Right renal pelvis (tissue), 4 donors: ENCODE measurements at places on chromosomes 3 and 15. TPM values are rescaled to one million over a fixed set of nuclear protein-coding genes. Genes with fewer than 3 reads are reported as not detected.

- DNase-seq = no peak
Observed at GRCh38 chr3:65595222-65596028, 443.3 kb downstream of the MAGI1 start.

DNA sequence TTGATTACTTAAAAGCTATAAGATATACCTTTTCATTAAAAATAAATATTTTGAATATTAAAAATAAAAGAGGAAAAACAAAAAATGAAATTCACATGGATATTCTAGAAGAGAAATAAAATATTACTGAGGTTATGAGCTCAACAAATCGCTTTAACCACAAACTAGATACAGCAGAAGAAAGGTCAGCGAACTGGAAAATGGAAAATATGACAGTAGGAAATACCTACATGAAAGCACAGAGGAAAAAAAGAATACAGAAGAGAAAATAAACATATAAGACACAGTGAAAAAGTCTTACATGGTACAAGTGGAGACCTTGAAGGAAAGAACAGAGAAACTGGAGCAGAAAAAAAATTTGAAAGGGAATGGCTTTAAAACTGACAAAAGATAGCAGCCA, 33.2 kb downstream of the SCAPER start:
- no peak for DNase-seq

- DNase-seq = no peak
Observed at GRCh38 chr3:185815391-185816282, 9.2 kb downstream of the IGF2BP2 start.

GRCh38 chr3:153093629-153094028, 68.4 kb upstream of the RAP2B start:
- no peak for DNase-seq

DNA sequence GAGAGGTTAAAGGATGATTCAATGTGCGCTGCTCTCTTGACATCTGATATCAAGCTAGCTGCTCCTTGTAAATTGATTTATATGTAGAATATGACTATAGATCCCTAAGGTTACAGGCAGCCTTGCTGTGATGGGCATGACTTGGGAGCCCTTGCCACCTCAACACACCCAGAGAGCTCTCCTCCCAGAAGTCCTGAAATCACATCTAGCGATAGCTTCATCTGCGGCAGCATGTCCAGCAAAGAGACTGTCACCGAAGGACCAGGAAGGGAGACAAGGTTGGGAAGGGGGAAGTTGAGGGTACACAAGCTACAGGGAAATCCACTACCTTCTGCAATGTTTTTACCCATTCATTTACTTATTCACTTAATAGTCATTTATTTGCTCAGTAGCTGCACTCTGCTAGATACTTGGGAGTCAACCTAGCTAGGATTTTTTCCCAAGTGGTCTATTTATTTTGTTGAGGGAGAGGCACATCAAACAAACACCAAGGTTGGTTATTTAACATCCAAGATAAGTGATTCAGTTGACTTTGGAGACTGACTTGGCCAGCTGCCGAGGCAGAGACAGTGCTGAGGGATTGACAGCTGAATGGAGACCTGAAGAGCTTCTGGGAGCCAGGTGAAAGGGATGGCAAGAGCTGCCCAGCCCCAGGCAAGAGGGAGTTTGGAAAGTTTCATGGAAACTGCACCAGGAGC, 205.8 kb upstream of the IL12A start:
- DNase-seq = no peak

Gene UBA3
- 82.5 TPM for polyA plus RNA-seq

GRCh38 chr3:175554801-175555200, 695.7 kb downstream of the NAALADL2 start:
- DNase-seq = no peak

GRCh38 chr3:24802614-24803013, 308.0 kb upstream of the THRB start:
- no peak for DNase-seq

DNA sequence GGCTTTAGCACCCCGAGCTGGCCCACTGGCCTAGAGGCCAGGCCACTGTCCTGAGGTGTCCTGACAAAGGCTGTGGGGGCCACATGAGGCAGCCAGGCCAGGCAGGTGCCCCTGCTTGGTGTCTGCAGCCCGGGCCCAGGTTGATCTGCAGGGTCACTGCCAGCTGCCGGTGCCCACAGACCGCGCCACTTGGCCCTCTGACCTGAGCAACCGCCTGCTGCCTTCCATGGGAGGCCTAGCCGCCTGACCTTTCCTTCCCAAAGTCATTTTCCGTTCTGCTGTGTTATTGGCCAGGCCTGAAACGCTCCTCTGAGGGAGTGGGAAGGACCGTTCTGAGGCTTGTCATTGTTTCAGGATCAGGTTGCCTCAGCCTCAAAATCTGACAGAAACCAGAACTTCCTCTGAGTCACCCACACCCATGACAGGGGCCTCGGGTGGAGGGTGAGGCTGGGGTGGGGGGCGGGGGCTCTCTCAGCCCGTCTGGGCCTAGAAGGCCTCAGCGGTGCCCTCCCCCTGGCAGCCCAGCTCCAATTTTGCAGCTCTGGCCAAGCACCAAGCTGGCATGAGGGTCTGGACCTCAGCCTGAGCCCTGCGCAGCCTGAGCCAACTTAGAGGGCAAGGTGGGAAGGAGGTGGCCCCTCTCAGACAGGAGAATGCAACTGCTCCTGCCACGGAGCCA, 140.7 kb upstream of the MEF2A start:
- no peak for DNase-seq

GRCh38 chr3:31504230-31504629, 28.5 kb upstream of the STT3B start:
- DNase-seq = no peak

Gene TF
- polyA plus RNA-seq = 2.6 TPM

GRCh38 chr15:58159827-58160386, 21.7 kb downstream of the AQP9 start:
- DNase-seq = no peak

Gene MYEF2
- polyA plus RNA-seq = 92.7 TPM

Gene PLA1A
- polyA plus RNA-seq = 8.2 TPM

Gene CHRM5
- 0.17 TPM for polyA plus RNA-seq

GRCh38 chr3:193641440-193641775, 48.4 kb downstream of the OPA1 start:
- DNase-seq = no peak

- no peak for DNase-seq
Observed at GRCh38 chr15:70156671-70157271, 59.1 kb upstream of the TLE3 start.

GRCh38 chr3:25489858-25490593, 62.0 kb downstream of the RARB start:
- DNase-seq = no peak

GRCh38 chr15:81504170-81504905, 130.3 kb upstream of the TMC3 start:
- DNase-seq = no peak

- no peak for DNase-seq
Observed at GRCh38 chr3:25831578-25831977, 41.7 kb downstream of the OXSM start.

DNA sequence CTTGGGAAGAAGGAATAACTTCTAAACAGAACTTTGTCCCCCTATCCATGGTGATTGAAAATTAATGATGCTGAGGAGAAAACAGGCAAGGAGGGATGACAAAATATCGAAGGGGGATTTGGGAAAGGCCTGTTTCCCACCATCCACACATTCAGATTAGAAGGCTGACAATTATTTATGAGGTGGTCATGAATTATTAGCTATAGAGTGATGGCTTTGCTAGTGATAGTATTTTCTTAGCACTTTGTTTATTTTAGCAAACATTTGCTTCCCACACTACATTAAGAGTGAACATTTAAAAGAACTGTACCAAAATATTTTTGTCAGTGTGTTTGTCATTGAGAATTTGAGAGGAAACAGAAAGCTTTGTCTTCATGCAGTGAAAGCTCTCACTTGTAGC, 172.6 kb upstream of the PDZRN3 start:
- no peak for DNase-seq

GRCh38 chr3:139689122-139689521, 11.3 kb upstream of the NMNAT3 start:
- DNase-seq = no peak

DNA sequence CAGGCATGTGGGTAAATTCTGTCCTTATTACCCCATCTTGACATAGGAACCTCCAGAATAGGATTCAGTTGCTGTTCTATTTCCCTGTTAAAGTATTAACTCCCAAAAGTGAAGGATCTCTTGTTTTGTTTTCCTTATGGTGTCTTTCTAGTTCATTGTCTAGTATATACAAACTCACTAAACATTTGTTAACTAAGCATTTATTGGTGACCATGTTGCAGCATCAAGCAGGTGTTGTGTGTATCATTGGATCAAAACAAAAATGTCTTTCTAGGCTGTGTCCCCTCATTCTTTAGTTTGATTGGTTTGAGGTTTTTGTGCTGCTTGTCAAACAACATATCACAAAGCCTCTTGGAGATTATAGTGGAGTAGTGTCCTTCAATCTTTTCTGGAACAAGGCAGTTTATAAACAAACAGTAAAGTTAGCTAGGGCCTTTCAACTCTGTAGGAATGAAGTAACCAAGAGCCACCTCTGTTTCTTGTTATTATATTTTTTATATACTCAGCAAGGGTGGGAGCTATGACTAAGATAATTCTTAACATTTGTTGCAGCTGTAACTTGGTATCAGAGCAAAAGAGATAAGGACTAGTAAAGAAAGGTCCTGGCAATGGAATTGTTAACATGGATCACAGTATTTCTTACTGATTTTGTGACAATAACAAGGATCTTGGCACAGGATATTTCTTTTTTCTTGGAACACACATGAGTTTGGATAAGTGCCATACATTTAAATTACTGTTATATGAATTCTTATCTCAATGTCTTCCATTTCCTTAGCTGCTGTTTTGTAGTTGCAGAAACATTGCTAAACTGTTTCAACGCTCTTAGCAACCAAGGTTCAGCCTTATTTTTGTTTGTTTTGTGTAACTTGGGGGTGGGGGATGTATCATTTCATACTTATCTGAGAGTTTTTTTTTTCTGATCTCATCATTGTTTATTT, 49.3 kb downstream of the TMOD3 start:
- DNase-seq = peak; percentile 54

Gene GOLGA8Q
- 1.1 TPM for polyA plus RNA-seq

GRCh38 chr3:52318186-52318816, 2.2 kb downstream of the DNAH1 start:
- no peak for DNase-seq

DNA sequence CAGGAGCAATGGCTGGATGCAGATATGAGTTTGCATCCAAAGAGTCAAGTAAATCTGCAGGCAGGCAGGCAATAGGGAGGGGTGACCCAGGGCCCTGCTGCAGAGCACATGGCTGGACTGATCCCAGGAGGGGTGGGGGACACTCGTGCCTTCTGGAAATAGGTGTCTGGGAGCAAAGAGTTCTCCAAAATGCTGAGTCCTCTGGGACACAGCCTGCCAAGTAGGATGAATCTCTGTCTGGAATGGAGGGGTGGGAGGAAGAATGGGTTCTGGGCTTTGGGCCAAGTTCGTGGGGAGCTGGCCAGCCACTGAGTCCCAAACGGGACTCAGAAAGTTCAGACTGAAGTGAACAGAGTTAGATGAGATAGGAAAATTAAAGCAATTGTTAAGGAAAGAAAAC, 214.5 kb downstream of the MTHFS start:
- DNase-seq = peak; percentile 0
